ENCODE measurements at places on chromosomes 1 and 21.

DNA sequence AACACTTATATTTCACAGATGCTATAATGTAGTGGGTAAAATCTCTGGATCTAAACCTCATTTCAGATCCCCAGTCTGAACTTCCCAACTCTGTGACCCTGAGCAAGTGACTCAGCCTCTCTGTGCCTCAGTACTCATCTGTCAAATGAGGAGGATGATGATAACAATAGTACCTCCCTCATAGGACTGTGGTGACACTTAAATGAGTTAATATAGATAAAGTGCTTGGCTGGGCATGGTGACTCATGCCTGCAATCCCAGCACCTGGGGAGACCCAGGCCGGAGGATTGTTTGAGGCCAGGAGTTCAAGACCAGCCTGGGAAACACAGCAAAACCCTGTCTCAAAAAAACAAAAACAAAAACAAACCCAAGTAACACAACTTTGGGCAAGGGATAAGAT lies 4.7 kb upstream of the ECE1 start:
- no peak for DNase-seq

DNA sequence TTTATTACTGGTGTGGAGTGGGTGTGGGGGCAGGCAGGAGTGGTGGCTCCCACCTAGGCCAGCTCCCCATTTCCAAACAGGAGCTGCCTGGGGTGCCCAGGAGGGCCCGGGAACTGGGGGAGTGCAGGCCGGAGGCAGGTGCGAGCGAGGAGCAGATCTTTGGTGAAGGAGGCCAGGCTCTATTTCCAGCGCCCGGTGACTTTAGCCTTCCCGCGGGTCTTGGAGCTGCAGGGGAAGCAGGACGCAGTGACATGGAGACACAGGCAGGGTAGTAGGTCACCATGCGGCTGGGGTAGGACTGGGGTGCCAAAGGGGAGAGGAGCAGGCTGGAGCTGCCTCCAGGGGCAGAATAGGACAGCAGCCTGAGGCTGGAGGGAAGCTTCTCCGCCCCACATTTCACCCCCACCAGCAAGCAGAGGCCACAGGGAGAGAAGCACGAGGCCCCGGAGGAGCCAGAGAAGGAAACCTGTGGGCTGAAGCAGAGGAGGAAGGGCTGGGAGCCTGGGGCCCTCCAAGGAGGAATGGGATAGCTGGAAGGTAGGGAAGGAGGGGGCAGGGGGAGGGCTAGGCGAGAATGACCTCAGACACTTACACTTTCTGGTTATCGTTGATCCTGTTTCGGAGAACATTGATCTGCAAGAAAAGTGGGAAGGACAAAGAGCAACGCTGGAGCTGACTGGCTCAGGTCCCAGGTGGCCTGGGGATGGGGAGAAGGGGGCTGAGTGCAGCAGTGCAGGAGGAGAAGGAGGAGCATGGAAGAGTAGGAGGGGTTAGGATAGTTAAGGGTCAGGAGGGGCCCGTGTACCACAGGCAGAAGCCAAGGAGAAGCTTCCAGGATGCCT lies 18.2 kb downstream of the TNNT2 start:
- no peak for DNase-seq

GRCh38 chr1:21940492-21940891 lies 3.4 kb upstream of the HSPG2 start:
- no peak for DNase-seq

- DNase-seq, result no peak
Measured at GRCh38 chr1:87833166-87833565, 504.5 kb downstream of the LMO4 start.

GRCh38 chr1:153540394-153541361 lies at the start of gene S100A5:
TSS of gene S100A5 (minus strand) at chr1:153540934. CDS start at chr1:153540191, 743 bp downstream.
- DNase-seq, result no peak

DNA sequence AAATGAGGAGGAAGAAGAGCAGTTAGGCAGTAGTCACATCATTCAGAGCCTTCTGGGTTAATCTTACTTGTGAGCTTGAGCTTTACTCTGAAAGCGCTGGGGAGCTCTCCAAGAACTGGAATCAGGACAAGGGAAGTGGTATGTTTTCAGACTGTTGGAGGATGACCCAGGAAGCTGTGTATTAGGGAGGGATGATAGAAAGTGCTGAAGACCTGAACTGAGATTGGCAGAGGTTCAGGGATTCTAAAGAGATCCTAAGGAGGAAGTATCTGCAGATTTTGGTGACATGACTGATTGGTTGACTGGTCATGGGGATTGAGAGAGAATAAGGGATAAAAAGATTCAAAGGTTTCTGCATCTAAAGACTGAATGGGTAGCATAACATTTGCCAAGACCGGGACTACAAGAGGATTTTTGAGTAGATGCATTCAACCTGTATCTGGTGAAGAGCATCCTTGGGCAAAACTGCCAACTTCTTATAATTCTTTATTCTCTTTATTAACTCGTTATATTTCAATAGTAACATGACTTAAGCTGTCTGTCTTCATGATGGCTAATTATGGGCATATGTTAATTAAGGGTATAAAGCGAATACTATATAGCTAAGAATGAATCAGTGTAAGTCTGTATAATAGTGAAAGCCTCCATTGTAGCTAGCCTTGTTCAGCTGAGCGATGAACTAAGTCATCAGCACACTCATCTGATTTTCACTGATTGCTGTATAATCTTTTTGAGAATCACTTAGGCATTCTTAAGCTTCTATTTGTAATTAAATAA lies 41.8 kb downstream of the XCL1 start:
- no peak for DNase-seq

DNA sequence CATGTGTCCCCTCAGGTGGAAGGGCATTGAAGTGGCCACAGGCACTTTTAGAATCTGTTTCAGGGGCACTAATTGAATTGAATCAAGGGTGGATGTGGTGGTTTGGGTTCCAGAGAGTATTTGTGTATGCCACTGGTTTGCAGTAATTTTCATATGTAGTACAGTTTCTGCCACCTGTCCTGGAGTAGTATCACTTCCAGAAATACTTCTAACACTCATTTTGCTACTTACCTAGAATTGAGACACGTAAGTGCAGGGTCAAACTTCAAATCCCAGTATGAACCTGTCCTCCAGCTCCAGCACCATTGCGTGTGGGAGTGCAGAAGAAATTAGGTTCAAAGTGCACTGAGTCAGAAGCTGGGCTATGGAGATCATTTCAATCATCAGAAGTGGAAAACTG lies 26.8 kb downstream of the RSPH1 start:
- peak; percentile 42 for DNase-seq

DNA sequence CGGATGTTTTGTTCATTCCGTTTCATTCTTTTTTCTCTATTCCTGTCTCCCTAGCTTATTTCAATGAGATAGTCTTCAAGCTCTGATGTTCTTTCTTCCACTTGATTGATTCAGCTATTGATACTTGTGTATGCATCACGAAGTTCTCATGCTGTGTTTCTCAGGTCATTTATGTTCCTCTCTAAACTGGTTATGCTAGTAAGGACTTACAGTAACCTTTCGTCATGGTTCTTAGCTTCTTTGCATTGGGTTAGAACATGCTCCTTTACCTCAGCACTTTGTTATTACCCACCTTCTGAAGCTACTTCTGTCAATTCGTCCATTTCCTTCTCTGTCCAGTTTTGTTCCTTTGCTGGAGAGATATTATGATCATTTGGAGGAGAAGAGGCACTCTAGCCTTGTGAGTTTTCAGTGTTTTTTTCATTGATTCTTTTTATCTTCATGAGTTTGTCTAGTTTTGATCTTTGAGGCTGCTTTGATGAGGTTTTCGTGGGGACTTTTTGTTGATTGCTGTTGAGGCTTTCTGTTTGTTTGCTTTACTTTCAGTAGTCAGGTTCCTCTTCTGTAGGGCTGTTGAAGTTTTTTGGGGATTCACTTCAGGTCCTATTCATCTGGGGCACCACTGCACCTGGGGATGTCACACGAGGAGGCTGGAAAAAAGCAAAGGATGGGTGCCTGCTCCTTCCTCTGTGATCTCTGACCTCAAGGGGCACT lies 496.9 kb upstream of the LRRC7 start:
- no peak for DNase-seq

- DNase-seq, result no peak
Measured at GRCh38 chr1:6984536-6984935, 199.3 kb downstream of the CAMTA1 start.

- peak; percentile 66 for DNase-seq
Measured at GRCh38 chr1:202807451-202807925, 733 bp downstream of the KDM5B start.

GRCh38 chr1:26814377-26814776 lies 12.1 kb upstream of the ZDHHC18 start:
- no peak for DNase-seq

- no peak for DNase-seq
Measured at GRCh38 chr21:26147535-26147934, 23.0 kb downstream of the APP start.

DNA sequence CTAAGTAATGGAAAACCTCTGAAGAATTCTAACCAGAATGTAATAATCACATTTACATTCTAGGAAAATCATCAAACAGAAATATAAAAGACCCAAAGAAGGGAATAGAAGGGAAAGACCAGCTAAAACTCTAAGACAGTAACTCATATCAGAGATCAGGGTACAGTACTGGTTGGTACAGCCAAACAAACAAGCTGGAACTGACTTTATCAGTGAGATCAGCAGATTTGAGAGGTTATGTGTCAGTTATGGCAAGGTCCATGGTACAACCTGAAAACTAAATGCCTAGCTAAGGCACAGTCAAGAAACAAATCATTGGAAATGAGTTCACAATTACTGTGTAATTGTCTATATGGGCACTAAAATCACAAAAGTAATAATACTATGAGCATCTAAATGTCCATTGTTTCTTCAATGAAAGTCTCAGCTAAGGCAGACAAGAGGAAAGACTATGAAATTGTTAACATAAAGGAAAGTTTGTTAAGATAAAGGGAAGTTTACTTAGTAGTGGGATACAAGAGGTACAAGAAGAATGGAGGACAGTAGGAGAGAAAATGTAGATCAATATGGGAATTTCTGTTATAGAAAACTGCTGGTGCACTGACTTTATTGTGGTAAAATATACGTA lies 75.8 kb downstream of the TRIM33 start:
- DNase-seq, result no peak

- no peak for DNase-seq
Measured at GRCh38 chr1:200319148-200319547, 90.7 kb downstream of the ZNF281 start.

DNA sequence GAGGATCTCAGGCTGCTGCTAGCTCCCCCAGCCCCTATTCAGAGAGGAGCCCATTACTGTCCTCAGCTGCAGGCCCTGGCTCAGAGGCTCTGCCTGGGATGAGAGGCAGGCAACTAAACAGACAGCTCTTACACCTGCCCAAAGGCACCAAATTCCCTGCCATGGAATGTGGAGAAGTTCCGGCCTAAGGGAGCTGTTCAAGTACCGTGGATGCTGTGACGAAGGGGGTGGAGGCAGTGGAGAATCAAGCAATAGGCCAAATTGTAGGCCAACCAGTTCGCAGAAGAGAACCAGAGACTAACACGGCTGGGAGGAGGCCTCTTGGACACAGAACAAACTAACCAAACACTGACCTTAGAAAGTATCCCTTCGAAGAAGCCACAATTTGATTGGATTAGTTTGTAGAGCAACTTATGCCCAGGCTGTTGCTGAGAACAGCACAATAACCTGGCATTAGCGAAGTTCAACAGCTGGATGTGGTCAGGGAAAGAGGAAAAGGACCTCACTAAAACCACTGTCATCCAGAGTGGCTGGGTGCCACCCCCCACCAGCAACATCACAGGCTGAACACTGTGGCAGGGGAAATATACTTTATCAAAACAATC lies 3.6 kb downstream of the C1orf174 start:
- no peak for DNase-seq

DNA sequence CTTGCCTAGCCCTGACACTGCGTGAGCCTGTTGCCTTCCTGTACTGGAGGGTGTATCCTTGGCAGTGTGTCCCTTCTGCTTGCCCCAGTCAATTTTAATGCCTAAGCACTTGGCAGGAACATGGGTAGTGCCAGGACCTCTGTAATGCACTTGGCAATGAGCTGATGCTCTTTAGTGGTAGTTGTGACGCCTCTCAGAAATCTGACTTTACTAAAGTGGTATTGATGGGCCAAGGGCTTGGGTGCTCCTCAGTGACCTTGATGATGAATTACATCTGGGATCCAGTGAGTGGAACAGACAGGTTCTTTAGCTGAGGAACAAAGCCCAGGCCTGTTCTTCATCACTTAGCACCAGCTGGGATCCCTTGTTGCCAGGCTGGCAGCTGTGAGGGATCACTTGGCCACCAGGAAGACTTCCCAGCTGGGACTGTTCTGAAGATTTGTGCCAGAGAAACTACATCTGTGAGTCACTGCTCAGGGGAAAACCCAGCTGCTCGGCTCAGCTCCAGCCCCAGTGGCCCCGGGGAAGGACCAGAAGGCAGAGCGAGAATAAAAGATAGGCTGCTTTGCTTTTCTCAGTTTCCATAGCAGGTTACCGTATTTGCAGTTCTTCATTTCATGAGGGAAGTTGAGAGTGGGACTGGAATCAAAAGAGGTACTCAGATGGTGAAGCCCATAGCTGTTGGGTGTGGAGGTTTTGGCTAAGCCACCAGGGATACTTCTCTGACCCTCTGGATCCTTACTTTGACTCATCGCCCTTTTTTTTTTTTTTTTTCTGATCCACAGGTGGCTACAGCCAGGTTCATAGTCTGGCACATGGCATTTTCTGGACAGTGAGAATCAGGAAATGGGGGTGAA lies 28.5 kb upstream of the KCNA2 start:
- peak; percentile 42 for DNase-seq

DNA sequence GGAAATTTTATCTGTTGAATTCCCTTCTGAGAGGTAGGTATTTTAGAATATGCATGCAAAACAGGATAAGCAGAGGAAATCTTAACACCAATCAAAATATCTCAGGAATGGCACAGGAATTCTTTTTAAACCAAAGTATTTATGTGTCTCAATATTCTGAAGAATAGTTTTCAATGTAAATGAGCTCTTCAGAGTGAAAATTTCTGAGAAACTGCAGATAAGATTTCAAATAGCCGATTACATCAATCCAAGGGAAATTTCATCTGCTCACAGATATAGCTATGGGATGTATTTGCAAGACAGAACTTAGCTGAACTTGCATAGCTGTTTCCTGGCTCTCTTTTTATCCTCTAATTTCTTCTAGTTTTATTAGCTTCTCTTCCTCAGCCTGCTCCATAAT lies 209.5 kb downstream of the GRIK1 start:
- no peak for DNase-seq

- DNase-seq, result no peak
Measured at GRCh38 chr1:157240495-157241184, 102.4 kb upstream of the ETV3 start.

DNA sequence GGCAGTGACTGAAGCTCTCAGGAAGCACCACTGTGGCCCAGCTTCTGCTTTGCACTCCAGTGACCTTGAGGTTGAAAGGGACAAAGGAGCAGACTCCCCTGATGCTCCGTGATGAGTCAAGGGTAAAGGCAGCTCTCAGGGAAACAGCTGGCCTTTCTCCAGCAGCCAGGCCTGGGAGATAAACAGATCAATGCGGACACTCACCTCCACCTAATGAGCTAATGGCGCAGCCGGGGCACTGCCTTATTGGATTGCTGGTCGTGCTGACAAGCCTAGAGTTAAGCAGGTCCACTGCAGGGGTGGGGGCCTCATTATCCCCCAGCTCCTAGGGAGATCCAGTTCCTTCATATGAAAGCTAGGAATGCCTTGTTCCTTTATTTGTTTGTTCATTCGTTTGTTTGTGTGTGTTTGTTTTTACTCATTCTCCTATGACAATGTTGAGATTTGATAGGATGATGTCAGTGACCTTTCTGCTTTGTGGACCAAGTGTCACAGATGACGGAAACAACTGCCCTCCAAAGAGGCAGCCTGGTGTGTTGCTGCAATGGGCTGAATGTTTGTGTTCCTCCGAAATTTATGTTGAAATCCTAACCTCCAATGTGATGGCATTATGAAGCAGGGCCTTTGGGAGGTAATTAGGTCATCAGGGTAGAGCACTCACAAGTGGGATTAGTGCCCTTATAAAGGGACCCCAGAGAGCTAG lies 141.4 kb upstream of the BEND5 start:
- DNase-seq, result no peak

All from germinal center (tissue), 1 donor.